ENCODE measurements at places on chromosomes 1 and 21.

DNA sequence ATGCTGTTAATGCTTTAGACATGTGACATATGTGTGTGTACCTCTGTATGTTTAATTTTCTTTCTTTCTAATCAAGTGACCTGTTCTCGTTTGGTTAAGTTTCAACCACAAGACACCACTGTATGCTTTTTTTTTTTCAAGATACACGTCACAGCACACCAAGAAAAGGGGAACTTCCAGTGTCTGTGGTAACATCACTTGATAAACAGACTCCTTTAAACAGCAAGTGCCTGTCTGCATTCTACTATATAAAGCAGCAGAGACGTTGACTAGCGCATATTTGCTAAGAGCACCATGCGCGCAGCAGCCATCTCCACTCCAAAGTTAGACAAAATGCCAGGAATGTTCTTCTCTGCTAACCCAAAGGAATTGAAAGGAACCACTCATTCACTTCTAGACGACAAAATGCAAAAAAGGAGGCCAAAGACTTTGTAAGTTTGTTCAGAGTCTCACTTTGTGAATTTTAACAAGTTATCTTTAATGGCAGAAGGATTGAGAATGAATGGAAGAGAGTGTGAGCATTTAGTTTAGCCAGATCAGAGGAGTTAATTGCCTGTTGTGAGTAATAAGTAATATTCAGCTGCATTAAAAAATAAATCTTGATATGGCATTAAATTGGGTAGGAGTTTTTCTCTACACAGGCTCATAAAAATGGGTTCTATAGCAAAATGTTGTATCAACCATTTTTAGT, at the start of gene RGS1:
RGS1 (plus strand) TSS at position 275 of the 691 bp plus-strand sequence; CDS start at position 295, 20 bp downstream.
- no peak for DNase-seq

DNA sequence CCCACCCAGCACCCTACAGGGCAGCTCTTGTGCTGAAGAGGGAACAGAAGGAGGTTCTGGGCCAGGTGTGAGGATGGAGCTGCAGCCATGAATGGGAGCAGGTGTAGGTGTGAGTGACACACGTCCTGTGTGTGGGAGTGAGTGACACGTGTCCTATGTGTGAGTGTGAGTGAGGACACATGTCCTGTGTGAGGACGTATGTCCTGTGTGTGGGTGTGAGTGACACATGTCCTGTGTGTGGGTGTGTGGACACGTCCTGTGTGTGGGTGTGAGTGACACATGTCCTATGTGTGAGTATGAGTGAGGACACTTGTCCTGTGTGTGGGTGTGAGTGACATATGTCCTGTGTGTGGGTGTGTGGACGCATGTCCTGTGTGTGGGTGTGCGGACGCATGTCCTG, 26.4 kb downstream of the MEGF6 start:
- no peak for DNase-seq

DNA sequence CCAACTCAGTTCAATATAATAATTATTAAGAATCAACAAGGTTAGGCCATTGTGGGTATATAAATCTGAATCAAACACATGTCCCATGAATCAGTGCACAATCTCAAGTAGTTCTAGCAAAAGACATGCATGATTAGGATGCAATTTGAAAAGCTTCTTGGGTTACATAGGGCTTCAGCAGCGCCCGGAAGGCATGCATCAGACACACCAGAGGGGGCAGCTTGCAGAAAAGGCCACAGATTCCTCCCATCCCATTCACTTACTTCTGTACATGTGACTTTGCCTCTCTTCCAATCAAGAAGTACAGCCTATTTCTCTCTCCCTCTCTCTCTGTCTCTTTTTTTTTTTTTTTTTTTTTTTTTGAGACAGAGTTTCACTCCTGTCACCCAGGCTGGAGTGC, 91.8 kb downstream of the KCNN3 start:
- DNase-seq = no peak

- no peak for DNase-seq
Observed at GRCh38 chr1:107149946-107150345, 9.1 kb downstream of the NTNG1 start.

- no peak for DNase-seq
Observed at GRCh38 chr1:185803241-185803640, 69.0 kb downstream of the HMCN1 start.

- no peak for DNase-seq
Observed at GRCh38 chr1:207026104-207026534, 6.4 kb downstream of the C1orf116 start.

GRCh38 chr1:10648689-10649516, 147.5 kb downstream of the CASZ1 start:
- no peak for DNase-seq

DNA sequence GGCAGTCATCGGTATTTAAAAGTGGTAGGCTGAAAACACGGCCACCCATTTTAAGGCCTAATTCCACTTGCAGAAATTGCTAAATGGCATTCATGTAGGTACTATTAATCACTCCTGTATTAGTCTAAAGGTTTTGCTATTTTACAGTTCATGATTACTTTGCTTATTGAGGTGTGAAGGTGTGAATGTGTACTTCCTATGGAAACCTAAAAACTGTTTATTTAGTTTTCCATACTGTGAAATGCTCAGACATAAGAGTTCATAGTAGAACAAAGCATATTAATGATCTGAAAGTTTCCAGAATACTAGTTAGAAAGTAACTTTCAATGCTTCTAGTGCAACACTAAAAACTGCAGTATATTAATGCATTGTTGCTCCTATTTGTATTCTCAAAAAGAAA, 69.8 kb downstream of the ITGB3BP start:
- no peak for DNase-seq

- DNase-seq = no peak
Observed at GRCh38 chr1:91851130-91852010, 34.6 kb downstream of the TGFBR3 start.

GRCh38 chr21:40051801-40052200, 184.6 kb downstream of the PCP4 start:
- no peak for DNase-seq

DNA sequence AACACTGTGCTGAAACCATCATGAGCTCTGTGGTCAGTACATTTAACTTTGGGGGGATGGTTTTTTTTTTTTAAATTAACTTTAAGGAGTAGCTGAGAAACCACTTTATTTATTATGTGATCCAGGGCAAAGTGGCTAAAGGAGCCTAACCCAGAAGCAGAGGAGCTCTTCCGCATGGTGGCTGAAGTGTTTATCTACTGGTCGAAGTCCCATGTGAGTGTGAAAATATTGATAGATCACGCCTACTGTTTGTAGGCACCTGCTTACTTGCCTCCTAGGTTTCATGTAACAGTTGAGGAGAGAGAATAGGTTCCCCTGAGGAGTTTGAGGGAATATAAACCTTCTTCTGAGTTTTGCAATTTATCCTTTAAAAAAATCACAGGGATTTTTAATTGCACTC, 181.4 kb downstream of the ZP4 start:
- no peak for DNase-seq

DNA sequence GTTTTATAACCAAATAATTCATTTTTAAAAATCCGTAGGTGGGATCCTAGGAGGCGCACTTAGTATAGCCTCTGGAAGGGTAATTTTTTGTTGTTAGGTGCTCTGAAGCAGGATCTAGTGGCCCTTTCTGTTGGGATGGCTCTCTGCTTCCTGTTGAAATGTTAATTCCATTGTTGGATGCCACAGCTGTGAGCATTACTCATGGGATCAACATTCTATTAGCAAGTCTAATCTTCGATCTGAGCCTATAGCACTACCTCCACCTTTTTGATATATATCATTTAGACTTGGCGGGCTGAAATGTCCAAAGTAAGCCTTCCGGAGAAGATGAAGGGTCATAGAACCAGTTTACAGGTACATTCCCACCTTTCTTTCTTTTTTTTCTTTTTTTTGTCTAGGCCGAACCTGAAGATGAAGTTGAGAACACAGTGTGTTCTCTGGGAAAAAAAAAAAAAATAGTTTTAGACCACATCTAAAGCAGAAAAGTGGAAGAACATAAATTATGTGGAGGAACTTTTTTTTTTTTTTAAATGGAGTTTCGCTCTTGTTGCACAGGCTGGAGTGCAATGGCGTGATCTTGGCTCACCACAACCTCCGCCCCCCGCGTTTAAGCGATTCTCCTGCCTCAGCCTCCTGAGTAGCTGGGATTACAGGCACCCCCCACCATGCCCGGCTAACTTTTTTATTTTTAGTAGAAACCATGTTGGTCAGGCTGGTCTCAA, 1.4 kb downstream of the CXADR start:
- DNase-seq = no peak

DNA sequence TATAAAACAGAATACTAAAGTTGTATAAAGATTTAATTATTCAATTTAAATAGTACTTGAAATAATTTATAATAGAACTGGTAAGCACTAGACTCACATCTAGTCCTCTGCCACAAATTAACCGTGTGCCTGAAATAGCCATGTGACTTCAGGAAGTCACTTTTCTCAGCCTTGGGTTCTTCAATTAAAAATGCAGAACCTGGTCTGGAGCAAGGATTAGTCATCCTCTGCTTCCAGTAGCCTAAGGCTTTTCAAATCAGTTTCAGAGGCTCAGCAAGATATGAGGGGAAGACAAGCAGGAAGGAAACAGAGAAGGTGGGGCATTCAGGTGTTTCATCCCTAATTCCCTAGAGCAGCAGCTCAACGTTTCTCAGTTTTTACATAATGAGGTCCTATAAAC, 23.0 kb downstream of the DPH5 start:
- no peak for DNase-seq

DNA sequence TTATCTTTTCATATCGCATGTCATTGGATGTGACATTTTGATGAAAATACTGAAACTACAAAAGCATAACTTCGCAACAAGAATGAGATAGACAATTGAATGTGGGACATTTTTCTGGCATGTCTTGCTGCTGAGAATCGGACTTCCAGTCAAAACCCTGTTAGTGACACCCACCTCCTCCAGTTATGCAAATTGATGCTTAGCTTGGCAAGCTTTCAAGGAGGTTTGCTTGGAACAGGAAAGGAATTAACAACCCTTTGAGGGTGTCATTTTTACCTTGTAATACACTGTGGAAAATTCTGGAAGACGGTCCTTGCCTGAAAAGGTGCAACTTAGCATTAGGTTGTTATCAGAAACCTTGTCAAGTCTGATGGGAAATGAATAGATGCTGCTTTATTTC, 38.8 kb upstream of the FAM3B start:
- DNase-seq = no peak

- no peak for DNase-seq
Observed at GRCh38 chr1:87115317-87115890, 201.0 kb downstream of the HS2ST1 start.

- DNase-seq = no peak
Observed at GRCh38 chr1:3618531-3618880, 6.3 kb upstream of the TPRG1L start.

- no peak for DNase-seq
Observed at GRCh38 chr1:28796352-28797211, 15.4 kb upstream of the OPRD1 start.
